Activated T-cell treated with anti-CD3 and anti-CD28 coated beads, Interleukin-2, amount 50 U/mL, for 72 hours (primary cell): ENCODE measurements at places on chromosomes 7 and 10.
A peak's percentile ranks its signal among the peaks of the same experiment; 100 is the strongest.

- H3K36me3 ChIP-seq: peaks cover 5% of the 10 kb centered on the region
- H3K27ac ChIP-seq: peak overlapping the region; percentile 62
Measured at GRCh38 chr10:69348816-69349541, 67.7 kb downstream of the TACR2 start.

DNA sequence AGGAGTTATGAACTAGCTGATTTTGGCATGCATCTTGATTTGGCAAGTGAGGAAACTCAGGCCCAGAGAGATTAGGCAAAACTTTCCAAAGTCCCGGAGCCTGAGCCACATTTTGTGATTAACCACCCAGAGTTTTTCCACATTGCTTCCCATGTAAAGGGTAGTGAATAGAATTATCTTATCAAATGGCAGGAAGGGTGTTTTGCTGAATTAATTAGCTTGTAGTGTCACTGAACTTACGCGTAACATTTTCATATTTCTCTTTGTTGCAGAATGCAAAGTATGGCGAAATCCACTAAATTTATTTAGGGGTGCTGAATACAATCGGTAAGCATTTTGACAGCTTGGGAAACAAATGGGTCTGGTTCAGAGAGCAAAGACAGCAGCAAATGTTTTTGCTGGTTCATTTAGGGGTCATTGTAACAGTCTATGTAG is 176.2 kb downstream of the ST7 start:
- H3K36me3 ChIP-seq: peaks cover 2% of the 10 kb centered on the region
- H3K4me3 ChIP-seq: no peak overlapping the region
- H3K27ac ChIP-seq: no peak overlapping the region
- DNase-seq: no peak
- H3K27me3 ChIP-seq: no peaks in the 10 kb centered on the region

DNA sequence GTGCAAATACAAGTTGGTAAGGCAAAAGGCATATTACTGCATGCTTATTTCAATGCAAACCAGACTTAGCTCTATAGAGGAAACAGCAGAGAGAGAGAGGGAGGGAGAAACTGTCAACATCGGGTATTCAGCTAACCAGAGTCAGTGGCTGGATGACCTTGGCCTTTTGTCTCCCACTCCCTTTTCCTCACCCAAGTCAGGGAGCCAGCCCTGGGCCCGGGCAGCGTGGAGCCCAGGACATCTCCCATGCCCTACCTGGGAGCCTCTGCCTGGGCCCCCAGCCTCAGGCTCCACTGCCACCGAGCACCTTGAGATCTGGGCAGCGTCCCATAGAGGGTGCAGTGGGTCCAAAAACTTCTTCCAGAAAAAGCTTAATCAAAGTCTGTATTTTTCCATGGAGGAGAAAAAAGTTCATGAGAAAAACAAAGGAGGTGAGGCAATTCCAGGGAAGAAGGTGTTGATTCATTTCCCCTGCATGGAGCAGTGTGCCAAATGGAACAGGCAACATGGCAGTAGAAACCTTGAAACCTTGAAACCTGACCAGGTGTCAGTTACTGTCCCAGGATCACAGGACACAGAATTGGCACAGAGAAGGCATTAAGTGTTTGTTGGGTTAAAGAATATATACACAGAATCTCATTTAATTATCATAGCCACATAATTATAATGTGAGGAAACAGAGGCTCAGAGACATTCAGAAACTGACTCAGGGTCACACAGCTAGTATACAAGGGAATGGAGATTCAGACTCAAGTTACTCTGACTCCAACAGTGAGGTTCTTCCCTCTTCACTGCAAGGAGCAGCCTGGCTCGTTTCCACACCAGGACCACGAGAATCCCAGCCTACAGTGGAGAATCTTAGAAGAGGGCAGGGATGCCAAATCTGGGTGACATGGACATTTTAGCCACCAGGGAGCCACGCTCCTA is 5.8 kb upstream of the NCOA4 start:
- no peaks in the 10 kb centered on the region for H3K36me3 ChIP-seq
- no peak overlapping the region for H3K4me3 ChIP-seq
- H3K4me1 ChIP-seq: no peaks in the 10 kb centered on the region
- H3K27me3 ChIP-seq: no peaks in the 10 kb centered on the region
- H3K27ac ChIP-seq: no peak overlapping the region

DNA sequence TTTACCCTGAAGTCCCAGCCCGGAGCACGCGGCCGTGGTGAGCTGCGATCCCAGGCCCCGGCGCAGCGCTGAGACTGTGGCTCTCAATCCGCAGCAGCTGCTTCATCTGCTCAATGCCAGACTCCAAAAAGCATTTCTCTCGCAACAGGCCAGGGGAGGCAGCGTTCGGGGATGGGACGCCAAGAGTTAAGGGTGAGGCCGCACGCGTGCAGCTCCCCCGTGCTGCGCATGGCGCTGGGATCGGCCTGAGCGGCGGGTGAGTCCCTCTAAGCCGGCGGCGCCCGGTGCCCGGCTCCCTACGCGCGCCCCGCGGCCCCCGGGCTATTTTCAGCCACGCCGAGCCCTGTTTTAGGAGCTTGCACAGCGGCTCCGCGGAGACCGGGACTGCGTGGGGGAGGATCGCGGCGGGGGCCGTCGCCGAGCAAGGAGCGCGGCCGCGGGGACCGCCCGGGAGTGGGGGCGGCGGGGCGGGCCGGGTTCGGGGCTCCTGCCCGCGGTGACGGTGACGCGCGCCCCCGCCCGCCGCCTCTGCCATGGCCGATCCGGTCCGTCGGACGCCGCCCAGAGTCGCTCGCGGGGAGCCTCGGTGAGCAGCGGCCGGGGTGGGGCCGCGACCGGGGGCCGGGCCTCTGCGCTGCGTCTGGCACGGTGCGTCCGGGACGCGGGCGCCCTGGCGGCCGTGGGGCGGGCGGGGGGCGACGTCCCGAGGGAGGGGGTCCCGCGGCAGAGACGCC is 29.4 kb upstream of the JAKMIP3 start:
- H3K27ac ChIP-seq: no peak overlapping the region
- H3K27me3 ChIP-seq: peaks cover 44% of the 10 kb centered on the region
- H3K36me3 ChIP-seq: no peaks in the 10 kb centered on the region
- H3K4me1 ChIP-seq: peaks cover 6% of the 10 kb centered on the region
- peak; percentile 14 for DNase-seq

DNA sequence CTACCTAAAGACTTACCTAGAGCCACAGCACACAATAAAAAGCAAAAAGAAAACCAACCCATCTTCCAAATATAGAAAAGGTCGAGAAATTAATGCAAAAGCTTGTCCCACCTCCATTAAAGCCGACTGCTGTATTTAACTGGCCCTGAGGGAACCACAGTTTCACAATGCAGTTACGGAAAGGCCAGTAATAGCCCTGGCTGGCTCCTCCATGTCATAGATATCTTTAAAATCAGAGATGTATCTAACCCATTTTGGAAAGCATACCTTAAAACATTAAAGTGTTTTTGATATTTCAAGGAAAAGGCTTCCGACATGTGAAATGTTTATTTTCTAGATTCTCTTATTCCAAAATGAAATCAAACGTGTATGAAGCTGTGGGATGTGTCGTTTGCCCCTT is 23.0 kb downstream of the HDAC9 start:
- no peaks in the 10 kb centered on the region for H3K27me3 ChIP-seq
- H3K4me3 ChIP-seq: no peak overlapping the region
- no peaks in the 10 kb centered on the region for H3K4me1 ChIP-seq
- no peak overlapping the region for H3K27ac ChIP-seq
